CD4-positive, alpha-beta T cell treated with Interleukin-1 beta for 1 hour (primary cell): ENCODE measurements at places on chromosomes 7 and 10.
A peak's percentile ranks its signal among the peaks of the same experiment; 100 is the strongest.

GRCh38 chr10:88803641-88804040 is 1.1 kb downstream of the LIPM start:
- no peak for DNase-seq

DNA sequence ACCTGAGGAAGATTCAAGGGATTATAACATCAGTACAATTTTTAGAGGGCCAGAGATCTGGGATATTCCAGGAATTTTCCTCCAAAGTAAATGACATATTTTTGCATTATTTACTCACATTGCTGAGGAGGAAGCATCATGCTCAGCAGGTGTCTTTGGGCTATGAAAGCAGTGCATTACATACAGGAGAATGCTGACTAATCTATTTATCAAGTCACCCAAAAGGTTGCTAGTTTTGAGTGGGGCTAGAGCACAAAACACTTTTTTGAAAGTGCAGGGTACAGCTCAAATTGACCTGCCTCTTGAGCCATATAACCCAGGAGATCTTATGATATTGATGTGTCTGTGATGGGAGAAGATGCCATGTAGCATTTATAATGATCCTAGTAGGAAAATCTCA is 603.1 kb downstream of the POM121L12 start:
- DNase-seq: no peak

- DNase-seq: no peak
Measured at GRCh38 chr7:34357068-34357467, 300.9 kb upstream of the NPSR1 start.

- no peak for DNase-seq
Measured at GRCh38 chr10:18109341-18109870, 30.8 kb upstream of the CACNB2 start.

- no peak for DNase-seq
Measured at GRCh38 chr10:1431229-1431628, 306.1 kb downstream of the ADARB2 start.

- DNase-seq: peak; percentile 82
Measured at GRCh38 chr10:70880077-70880534, 8.3 kb downstream of the PCBD1 start.

DNA sequence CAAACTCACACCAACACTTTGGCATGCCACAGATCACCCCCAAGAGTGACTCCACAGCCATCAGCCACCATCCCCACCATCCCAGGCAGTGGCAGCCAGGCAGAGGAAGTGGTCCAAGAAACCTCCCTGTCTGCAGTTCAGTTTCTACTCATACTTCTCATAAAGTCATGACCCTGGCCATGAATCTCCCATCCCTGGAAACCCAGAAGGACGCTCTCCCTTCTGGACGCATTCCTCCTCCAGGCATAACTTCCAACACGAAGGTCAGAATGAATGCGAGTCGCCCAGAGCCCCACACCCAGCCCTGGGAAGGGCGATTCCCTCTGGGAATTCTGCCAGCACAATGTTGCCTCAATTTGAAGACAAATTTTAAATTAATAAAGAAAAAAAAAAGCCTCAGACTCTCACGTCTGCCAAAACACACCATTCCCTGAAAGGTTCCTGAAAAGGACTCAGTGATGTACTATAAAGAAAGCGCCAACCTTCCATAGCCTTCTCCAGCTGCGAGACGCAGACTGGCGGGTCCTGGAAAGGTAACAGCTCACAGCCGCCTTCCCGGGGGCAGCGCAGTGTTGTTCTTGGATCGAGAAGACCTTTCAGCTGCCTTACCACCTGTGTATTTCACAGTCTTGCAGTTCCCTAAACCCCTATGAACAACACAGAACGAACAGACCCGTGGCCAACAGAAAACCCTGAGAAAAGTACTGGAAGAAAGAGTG is 307.6 kb downstream of the FRMD4A start:
- no peak for DNase-seq

DNA sequence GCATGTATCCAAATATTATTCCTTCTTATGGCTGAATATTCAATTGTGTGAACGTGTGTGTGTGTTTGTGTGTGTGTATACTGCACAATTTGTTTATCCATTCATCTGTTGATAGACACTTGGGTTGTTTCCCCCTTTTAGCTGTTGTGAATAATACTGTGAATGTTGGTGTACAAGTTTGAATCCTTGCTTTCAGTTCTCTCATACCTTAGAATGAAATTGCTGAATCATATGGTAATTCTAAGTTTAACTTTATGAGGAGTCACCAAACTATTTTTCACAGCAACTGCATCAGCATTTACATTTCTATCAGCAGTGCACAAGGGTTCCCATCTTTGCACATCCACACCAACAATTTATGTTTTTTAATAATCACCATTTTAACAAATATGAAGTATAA is 86.9 kb upstream of the GATAD1 start:
- DNase-seq: no peak

- DNase-seq: peak; percentile 37
Measured at GRCh38 chr10:27241010-27241651, 534 bp upstream of the ACBD5 start.
